ENCODE measurements at places on chromosomes 4 and X. TPM values are rescaled to one million over a fixed set of nuclear protein-coding genes. Genes with fewer than 3 reads are reported as not detected.

CSAG2 gene
- not detected for total RNA-seq

RNF212 gene
- total RNA-seq, result 20.5 TPM

MAGEB10 gene
- not detected for total RNA-seq

ABLIM2 gene
- 6.0 TPM for total RNA-seq

FAM47A gene
- not detected for total RNA-seq

RASGEF1B gene
- total RNA-seq, result 8.6 TPM

PPEF2 gene
- total RNA-seq, result not detected

SMAD1 gene
- total RNA-seq, result 35.3 TPM

CLIC2 gene
- 5.4 TPM for total RNA-seq

HPGD gene
- total RNA-seq, result 9.1 TPM

ZNF280C gene
- total RNA-seq, result 2.9 TPM

C4orf54 gene
- total RNA-seq, result not detected

SPATA4 gene
- total RNA-seq, result not detected

ETFDH gene
- total RNA-seq, result 24.4 TPM

ETDA gene
- total RNA-seq, result not detected

APLN gene
- not detected for total RNA-seq

GRCh38 chr4:60020389-60020788, 1179.7 kb upstream of the ADGRL3 start:
- DNase-seq, result no peak

DNA sequence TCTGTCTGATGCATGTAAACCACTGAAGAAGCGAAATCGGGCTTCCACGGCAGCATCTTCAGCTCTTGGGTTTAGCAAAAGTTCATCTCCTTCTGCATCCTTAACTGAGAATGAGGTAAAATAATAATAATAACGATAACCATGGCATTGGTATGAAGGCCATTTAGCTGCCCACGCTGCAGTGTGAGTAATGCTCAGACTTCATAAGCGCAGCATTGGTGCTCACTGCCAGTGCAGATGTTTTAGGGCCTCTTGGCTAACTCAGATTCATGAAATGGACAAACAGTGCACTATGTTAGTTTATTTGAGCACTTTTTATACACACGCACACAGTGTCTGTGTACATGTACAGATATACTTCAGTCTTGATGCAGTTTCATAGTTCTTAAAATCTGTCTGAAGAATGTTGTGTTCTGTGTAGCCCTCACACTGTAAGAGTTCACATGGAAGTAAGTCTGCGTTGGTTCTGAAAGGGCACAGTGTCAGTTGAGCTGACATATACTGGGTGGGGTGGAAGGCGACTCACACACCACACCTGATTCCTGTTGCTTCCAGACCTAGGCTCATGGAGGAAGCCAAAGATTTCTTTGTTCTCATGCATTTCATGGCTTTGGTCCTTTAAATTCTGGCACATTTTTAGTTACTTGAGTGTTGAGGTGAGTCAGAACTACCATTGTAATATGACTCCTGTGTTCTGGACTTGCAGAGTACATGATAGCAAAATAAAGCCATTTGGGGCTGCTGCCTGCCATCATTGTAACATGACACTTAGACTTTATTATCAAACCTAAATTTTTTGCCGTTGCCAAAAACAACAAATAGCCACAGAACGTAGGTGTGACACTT, 68.7 kb downstream of the NSD2 start:
- DNase-seq, result peak; percentile 80

GRCh38 chr4:149187726-149188125, 627.9 kb downstream of the IQCM start:
- no peak for DNase-seq

GRCh38 chr4:680928-681645, 6.7 kb downstream of the MYL5 start:
- DNase-seq, result no peak

GRCh38 chr4:10620935-10621488, 63.6 kb downstream of the CLNK start:
- DNase-seq, result no peak

- DNase-seq, result no peak
Observed at GRCh38 chr4:15427701-15428100, at the start of gene C1QTNF7. Gene C1QTNF7 (plus strand): TSS chr4:15428033. CDS start chr4:15435744, 7,711 bp downstream.

- DNase-seq, result no peak
Observed at GRCh38 chr4:20829617-20830357, 129.5 kb downstream of the PACRGL start.

DNA sequence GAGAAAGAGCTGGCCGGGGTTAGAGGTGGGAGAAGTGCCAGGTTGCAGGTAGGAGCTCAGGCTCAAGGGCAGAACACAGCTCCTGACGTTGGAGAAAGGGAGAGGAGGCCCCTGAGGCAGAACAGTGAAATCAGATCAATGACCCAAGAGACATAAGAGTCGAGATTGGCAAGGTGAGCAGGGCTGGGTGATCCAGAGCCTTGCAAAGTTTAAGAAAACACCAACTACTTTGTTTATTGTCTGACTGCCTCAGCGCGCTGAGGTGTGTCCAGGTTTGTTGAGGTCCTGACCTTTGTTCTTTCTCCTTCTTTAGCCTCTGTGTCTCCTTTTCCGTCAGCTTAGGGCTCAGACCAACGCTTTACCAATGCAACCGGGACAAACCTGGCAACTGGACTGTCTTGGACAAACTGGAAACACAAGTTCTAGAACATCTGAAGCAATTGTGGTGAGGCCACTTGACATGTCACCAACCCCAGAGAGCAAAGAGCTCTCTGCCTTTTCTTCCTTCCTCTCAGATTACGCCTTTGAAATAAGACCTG, 28.3 kb downstream of the CHRNA9 start:
- peak; percentile 50 for DNase-seq

- DNase-seq, result no peak
Observed at GRCh38 chr4:87073199-87074120, 138.6 kb downstream of the AFF1 start.

DNA sequence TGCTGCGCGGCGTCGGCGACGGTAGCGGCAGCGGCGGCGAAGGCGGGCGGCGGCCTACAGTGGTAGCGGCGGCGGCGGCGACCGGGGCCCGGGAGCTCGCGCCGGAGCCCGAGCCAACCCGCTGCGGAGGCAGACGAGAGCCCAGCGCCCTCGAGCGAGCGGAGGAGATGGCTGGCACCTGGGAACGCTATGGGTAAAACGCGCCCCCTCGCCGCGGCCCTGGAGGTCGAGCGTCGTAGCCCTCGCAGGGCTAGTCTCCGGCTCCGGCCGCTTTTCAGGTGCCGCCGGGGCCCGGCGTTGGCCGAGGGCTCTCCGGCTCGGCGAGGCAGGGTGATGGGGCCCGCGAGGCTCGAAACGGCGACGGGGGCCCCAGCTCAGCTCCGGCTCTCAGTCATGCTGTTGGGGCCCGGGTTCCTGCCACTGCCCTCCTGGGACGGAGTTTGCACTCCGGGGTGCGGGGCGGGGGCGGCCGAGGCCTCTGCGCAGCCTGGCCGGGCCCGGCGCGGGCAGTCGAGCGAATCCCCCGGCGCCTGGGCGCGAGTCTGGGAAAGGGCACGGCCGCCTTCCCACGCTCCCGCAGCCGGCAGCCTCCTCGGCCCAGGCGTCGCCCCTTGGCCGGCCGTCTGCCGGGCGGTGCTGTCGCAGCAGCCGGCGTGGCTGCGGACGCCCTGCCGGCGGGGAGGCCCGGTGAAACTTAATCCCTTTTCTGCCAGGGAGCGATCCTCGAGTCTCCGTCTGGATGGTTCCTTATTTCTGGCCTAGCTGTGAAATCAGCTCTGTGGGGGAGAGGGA, 768 bp downstream of the MID2 start:
- DNase-seq, result peak; percentile 50

DNA sequence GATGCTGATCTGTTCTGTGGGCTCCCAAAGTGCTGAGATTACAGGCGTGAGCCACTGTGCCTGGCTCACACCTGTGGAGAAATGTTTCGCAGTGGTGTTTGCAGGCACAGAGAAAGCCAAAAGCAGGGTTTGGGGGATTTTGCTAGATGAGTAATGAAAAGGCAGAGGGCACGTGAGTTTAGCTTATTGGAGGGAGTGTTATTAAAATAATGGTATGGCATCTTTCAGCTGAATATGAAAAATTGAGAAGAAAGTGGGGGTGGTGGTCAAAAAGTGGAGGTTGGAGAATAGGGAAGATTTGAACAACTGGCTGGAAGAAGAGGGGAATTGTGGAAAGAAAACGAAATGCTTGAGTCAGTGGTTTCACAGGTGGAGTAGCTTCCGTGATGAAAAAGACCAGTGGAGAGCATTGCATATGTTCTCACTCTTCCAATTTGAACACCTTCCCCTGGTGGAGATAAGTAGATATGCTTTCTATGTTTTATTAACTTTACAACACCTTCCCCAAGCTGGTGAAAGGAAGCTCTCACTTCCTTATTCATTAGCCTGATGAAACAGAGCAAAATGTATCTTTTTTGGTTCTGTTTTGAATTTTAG, 1.1 kb upstream of the CHST7 start:
- DNase-seq, result no peak

- DNase-seq, result no peak
Observed at GRCh38 chrX:135484641-135485289, 35.7 kb upstream of the INTS6L start.

GRCh38 chrX:110136136-110136535, 133.2 kb downstream of the TMEM164 start:
- no peak for DNase-seq

DNA sequence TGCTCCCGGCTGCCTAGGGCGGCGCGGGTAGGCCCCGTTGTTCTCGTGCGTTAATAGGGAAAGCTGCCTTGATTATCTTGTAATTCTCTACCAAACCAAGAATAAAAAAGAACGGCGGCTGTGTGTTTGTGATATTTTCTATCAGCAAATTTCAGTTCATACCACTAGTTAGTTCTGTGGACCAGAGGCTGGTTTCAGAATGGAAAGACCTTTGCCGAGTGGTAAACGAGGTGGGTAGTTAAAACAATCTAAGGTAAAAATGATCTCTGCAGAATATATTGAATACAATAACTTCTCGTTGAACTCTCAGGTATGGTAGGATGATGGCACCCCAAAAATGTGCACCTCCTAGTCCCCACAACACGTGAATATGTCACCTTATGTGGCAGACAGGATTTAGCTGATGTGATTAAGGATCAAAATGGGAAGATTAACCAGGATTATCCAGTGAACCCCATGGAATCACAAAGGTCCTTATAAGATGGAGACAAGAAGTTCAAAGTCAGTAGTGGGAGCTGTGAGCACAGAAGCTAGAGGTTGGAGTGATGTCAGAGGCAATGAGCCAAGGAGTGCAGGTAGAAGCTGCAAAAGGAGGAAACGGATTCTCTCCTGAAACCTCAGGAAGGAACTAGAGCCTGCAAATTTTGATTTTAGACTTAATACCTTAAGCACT, 574 bp upstream of the CFAP97 start:
- DNase-seq, result no peak

DNA sequence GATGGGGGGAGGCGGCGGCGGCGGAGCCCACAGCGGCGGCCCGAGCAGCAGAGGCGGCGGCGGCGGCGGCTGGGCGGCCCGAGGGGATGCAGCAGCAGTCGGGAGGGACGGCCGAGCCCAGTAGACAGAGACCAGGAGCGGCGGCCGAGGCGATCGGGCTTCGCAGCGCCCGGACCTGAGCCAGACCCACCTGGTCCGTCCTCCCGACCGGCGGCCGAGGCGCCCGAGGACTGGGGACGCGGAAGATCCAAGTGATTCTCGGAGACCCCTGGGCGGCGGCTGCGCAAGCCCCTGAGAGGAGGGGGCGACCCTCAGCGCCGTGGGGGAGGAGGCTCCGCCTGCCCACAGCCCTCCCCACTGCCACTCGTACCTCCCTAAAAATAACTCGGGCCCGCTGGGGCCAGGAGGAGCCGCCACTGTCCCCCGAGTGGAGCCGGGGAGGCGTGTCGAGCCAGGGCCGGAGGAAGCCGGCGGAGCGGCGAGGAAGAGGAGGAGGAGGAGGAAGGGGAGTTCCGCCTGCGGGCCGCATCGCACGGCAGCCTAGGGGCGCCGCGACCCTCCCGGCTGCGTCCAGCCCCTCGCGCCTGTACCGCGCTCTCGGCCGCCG, 608 bp downstream of the RAPGEF2 start:
- DNase-seq, result peak; percentile 42

- no peak for DNase-seq
Observed at GRCh38 chrX:13863324-13863723, 46.4 kb upstream of the GPM6B start.

DNA sequence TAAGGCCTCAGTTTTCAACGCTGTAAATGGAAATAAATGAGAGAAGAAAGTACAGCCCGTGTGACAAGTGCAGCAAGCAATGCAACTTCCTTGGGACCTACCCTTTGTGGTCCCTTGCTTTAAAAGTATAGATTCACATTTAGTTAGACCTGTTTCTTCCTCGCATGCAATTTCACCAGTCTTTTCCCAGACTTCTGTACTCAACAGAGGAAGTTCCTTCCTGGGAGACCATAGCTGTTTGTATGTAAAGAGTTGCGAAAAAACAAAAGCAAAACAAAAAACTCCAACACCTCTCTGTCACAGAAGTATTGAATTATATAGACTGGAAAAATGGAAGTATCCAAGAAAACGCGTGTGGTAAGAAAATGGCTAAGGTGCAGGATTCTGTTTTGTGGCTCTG, 1.1 kb upstream of the IRF2 start:
- DNase-seq, result no peak

GRCh38 chrX:100297728-100298127, 112.3 kb downstream of the PCDH19 start:
- no peak for DNase-seq

DNA sequence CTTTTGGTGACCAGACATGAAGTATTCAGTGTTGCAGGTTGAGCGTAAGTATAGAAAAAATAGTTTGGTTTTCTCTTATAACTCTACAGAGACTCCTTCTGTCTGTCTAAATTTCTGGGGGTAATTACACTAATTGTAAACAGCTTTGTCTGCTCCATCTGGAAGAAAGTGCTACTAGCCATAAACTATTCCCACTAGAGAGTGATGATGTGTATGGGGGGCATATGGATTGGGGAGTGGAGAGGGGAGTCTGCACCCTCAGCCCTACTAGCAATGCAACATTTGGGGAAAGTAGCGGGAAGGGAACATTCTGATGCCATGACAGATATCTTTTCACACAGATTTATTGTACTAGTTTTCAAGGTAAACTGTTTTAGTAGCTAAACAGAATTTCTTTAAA, 549.7 kb downstream of the TRIML1 start:
- DNase-seq, result no peak

DNA sequence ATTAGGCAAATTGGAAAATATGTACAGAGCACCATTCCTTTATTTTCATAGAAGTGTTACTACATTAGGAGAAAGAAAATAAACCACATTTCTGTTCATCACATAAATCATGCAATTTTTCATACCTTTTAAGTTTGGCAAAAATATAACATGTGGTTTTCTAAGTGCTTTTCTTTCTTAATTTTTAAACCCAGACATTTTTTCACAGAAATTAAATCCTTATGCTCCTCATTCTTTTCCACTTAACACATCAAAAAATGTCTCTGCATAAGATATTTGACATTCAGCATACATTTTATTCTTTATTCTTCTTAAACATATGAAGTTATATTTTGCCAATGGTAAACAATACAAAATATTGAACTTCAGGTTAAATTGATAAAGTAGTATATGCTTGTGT, 826.6 kb upstream of the SLIT2 start:
- no peak for DNase-seq

- DNase-seq, result peak; percentile 30
Observed at GRCh38 chrX:46912603-46913491, 626 bp downstream of the JADE3 start.
